ENCODE measurements at places on chromosomes 4 and X.
A peak's percentile ranks its signal among the peaks of the same experiment; 100 is the strongest.

DNA sequence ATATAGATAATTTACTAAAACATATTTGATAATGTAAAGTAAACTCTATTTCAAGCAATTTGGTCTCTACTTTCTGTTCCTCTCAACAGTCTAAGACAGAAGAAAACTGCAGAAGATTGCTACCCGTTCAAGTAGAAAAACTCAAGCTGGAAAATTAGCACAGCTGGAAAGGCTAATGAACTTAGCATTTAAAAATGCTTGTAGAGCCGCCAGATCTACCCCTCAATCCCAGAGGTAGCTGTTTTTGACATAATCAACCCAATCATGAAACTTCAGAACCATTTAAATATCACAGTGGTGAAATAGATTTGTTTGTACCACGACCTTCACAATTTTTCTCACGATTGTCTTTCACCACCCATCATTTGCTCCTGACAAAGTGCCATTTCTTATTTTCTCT, 479.5 kb downstream of the SPRY1 start:
- no peak for DNase-seq

DNA sequence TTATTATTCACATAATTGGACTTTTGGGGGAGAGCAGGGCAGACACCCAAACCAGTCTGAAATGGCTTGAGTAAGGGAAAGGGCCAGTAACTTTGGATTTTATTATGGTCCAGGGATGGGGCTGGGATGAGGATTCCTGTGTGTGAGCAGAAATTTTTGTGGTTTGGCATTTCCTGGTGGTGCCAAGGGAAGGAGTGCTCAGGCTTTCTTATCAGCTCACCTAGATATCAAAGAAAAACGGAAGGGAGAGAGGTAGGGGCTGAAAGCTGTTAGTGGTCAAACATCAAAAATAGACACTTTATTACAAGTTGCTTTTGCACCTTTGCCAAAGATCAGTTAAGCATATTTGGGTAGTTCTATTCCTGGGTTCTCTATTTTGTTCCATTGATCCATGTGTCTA, 128.5 kb upstream of the DIPK2B start:
- no peak for DNase-seq

- DNase-seq = peak; percentile 34
Observed at GRCh38 chrX:77446908-77447652, at the start of gene FGF16. TSS of gene FGF16 (plus strand) at chrX:77447389. CDS start at chrX:77447675, 286 bp downstream.

- no peak for DNase-seq
Observed at GRCh38 chr4:20393486-20394100, 141.9 kb downstream of the SLIT2 start.

DNA sequence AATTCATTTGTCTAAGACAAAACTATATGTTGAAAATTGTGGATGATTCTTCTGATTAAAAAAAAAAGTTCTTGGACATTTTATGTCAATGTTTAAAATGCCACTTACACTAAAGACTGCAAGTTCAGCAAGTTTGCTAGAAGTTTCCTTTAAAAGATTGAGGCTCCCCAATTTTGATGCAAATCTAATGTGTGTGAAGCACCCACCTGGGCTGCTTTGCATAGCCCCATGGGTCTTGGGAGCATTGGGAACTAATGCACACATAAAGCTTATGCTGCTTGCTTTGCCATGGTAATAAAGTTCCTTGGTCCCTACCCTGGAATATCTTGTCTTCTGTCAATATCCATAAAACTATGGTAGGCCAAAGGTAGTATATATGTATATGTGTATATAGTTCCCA, 725.9 kb upstream of the GRID2 start:
- DNase-seq = no peak

- DNase-seq = no peak
Observed at GRCh38 chr4:41221850-41222645, 7.7 kb upstream of the APBB2 start.

DNA sequence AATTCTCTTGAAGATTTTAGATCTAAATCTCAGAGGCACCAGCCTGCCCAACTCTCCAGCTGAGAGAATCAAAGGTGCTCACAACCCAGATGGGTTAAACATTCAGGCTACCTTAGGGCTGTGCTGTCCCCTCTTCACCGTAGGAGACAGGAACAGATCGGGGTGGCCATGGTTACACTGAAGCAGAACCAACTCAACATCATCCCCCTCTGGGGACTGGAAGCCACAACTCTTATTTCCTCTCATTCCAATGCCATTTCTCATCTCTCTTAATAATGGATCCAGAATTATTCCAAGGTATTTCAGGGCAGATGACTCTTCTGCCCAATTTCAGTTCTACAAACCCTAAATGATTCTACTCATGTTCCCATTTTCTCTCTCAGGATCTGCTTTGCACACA, 109.7 kb downstream of the NKX6-1 start:
- no peak for DNase-seq

- peak; percentile 37 for DNase-seq
Observed at GRCh38 chr4:99998062-99998867, 48.2 kb upstream of the H2AZ1 start.

GRCh38 chrX:50098241-50098640, 102.6 kb downstream of the AKAP4 start:
- no peak for DNase-seq

DNA sequence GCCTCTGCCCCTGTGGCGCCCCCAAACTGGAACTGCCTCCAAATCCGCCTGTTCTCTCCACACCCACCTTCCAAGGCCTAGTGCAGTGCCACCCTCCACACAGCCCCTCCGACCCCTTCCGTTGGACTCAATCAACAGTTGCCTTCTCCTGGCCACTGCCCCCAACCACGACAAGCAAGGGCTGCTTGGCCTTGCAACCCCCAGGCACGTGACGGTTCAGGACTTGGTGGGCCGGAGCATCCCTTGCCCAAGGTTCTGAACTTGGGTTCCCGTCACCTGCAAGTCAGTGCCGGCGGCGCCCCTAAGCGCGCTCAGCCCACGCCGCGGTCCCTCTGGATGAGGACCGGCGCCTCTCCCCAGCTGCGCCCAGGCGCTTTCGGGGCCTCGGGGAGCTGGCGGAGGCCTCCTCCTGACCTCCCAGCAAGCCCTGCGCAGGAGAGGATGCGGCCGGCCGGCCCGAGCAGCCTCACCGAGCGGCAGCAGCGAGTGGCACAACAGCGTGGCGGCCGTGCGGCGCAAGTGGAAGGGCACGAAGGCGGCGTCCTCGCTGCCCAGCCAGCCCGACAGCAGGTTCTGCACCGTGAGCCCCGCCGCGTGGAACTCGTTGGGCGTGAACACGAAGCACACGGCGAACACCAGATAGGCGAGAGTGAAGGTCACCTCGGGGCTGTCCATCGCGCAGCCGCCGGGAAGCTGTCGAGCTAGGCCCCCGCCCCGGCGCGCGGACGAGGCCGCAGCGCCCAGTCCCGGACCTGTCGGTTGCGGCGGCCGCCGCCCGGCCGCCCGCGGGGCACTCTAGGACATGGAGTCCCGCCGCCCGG, 750 bp downstream of the TMEM129 start:
- peak; percentile 44 for DNase-seq

- DNase-seq = no peak
Observed at GRCh38 chr4:155907556-155907955, 4.1 kb downstream of the TDO2 start.

DNA sequence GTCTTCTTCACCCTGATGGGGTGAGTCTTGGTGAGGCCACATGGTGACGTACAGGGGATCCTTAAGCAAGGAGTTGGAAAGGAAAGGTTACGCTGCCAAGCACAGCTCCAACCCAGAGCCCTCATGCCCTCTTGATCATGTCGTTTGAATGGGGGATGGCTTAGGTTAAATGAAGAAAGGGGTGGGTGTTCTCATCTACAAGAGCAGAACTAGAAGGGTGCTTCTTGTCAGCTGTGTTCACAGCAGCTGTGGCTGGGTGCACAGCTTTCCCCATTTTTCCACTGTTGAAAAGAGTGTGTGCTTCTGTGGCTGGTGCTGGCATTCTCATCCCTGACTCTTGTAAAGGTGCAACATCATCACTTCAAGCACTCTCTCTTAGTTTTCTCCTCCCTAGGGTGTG, 15.5 kb upstream of the SCRG1 start:
- DNase-seq = no peak

DNA sequence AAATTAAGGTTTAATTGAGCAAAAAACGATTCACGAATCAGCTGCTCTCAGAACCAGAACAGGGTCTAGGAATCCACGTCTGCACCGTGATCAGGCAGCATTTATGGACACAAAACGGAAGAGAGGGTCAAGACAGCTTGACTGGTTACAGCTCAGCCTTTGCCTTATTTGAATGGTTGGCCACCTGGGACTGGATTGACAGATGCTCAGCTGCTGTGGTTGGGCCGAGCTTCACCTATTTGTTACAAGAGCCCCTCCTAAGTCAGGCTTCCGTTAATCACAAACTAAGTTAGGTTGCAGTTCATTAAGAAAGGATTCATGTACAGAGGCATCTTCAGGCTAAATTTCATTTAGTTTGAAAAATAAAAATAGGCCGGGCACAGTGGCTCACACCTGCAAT, 50.6 kb upstream of the MAN2B2 start:
- DNase-seq = no peak

All from lung (tissue), 17 donors.